Activated T-cell treated with anti-CD3 and anti-CD28 coated beads, Interleukin-2, amount 50 U/mL, for 72 hours (primary cell): ENCODE measurements at places on chromosomes 1 and 21. TPM values are rescaled to one million over a fixed set of nuclear protein-coding genes. Genes with fewer than 3 reads are reported as not detected.

- H3K4me3 ChIP-seq = no peak overlapping the region
- H3K27ac ChIP-seq = no peak overlapping the region
- DNase-seq = no peak
These were observed 67.5 kb upstream of the PRDX6 start for GRCh38 chr1:173409613-173410012.

DNA sequence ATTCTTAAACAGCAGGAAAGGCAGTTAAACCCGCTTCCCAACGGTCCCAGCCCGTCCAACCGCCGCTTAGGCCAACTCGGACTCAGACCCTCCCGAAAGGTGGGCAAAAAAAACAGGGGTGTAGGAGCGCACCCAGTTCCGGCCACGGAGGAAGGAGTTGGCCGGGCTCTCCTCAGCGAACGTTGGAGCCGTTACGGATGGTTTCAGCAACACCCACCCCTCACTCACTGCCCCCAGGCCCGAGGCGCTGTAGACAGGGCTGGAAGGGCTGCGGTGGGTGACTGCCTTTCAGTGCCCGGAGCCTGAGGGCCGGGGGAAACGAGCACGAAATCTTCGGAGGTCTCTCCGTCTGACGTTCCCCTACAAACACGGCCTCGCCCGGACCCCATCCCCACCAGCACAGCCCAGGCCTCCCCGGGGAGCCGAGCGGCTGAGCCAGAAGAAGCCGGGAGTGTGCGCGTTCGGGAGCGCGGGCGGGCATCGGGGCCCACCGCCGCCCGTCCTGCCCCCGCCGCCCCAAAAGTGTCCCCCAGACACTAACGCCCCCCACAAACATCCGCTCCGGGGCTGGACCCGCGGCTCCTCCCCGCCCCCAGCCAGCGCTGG lies 1.3 kb downstream of the KDM5B start:
- H3K27ac ChIP-seq = peak overlapping the region; percentile 98
- H3K36me3 ChIP-seq = peaks cover 2% of the 10 kb centered on the region
- peak overlapping the region; percentile 98 for H3K4me3 ChIP-seq
- peaks cover 20% of the 10 kb centered on the region for H3K27me3 ChIP-seq

DNA sequence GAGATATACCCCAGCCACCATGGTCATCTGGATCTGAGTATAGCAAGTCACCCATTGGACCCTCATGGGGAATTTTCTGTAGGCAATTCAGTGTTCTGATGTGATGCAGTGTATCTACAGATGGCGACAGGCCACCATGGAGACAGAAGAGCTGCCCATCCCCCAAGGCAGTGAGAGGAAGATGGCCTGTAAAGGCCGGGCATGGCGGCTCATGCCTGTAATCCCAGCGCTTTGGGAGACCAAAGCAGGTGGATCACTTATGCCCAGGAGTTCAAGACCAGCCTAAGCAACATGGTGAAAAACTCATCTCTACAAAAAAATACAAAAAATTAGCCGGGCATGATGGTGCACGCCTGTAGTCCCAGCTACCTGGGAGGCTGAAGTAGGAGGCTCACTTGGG lies 41.1 kb upstream of the CTPS1 start:
- no peaks in the 10 kb centered on the region for H3K36me3 ChIP-seq
- H3K4me1 ChIP-seq = no peaks in the 10 kb centered on the region
- peaks cover 6% of the 10 kb centered on the region for H3K27me3 ChIP-seq
- H3K27ac ChIP-seq = no peak overlapping the region

DNA sequence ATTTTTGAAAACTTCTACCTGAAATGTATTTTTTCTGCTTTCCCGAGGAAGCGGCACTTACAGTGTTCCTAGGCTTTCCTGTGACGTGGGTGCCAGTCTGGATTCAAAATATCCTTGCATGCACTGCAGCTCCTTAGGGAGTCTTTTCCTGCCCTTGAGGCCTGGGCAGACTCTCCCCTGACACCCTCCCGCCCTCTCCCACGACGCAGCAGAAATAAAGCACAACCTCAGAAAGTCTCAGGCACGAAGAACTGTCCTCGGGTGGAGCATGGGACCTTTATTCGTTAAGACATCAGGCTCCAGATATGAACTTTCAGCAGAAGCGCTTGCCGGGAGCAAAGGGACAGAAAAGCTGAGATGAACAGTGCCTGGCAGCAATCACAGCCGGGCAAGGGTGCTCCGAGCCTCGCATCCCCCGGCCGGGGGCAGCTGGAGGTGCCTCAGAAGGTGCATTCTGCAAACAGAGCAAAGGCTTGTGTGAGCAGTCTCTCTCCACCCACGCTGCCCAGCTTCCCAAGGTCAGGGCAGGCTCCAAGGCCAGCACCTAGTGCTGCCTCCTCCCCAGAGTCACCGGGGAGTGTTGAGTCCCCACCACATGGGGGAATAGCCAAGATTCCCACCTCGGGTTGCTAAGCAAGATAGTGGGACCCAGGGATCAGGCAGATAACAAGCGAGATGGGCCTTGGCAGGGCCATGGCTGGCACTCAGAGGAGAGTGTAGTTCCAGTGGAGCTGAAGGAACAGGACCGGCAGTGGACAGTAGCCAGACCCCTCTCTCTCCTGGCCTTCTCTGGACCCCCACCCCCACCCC lies 3.2 kb downstream of the TFF3 start:
- H3K27ac ChIP-seq = no peak overlapping the region
- no peak overlapping the region for H3K4me3 ChIP-seq
- H3K36me3 ChIP-seq = no peaks in the 10 kb centered on the region
- H3K4me1 ChIP-seq = peaks cover 15% of the 10 kb centered on the region

DNA sequence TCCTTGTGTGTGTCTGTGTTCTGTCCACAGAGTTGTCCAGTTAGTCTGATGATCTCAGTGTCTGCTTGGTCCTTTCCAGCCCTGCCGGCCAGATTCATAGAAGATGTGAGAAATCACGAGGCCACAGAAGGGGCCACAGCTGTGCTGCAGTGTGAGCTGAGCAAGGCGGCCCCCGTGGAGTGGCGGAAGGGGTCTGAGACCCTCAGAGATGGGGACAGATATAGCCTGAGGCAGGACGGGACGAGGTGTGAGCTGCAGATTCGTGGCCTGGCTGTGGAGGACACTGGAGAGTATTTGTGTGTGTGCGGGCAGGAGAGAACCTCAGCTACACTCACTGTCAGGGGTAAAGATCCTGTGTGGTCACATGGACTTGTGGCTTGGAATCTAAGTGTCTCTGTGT lies 95.8 kb downstream of the OBSCN start:
- no peaks in the 10 kb centered on the region for H3K27me3 ChIP-seq
- DNase-seq = no peak
- H3K4me3 ChIP-seq = no peak overlapping the region
- peaks cover 41% of the 10 kb centered on the region for H3K36me3 ChIP-seq

- no peak overlapping the region for H3K27ac ChIP-seq
- no peaks in the 10 kb centered on the region for H3K27me3 ChIP-seq
- peaks cover 11% of the 10 kb centered on the region for H3K36me3 ChIP-seq
- DNase-seq = no peak
- no peaks in the 10 kb centered on the region for H3K4me1 ChIP-seq
- no peak overlapping the region for H3K4me3 ChIP-seq
These were observed 47.7 kb downstream of the PGM1 start for GRCh38 chr1:63640633-63641567.

The CENPF gene
- 87.2 TPM for total RNA-seq

The UBL4B gene
- not detected for total RNA-seq

The ALPL gene
- not detected for total RNA-seq
